Kidney capillary endothelial cell (primary cell): ENCODE measurements at places on chromosomes 3 and 15.

GRCh38 chr15:41981371-41982132, 9.2 kb upstream of the EHD4 start:
- DNase-seq = no peak

GRCh38 chr3:31035681-31036080, 141.2 kb upstream of the GADL1 start:
- DNase-seq = no peak

DNA sequence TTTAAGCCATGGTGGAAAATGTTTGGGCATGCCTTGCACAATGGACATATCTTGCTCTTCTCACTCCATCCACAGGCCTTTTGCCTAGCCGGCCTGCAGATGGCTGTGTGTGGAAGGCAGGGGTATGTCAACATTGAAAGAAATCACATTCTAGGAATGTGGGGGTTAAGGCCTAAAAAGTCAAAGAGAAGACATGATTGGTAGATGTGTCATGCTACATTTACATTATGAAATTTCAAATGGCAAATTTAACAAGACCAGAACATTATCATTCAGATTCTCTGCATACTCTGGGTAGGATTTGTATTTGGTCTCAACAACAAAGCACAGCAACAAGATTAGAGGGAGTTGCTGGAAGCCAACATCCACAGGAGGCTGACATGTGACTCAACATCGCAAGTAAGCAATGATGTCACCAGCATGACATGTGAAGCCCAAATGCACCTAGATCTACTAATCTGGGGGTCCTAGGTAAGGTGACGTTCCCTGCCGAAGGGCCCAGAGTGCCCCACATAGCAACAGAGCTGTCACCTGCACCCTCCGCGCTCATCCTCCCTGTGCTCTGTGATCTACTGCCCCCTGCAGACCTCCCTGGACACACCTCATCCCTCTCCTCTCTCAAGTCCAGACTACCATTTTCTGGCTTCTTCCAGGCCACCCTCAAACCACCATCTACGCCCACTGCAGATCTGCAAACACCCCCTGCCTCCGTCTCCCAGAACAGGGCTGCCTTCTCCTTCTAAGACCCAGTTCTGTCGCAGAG, 39.4 kb downstream of the CLDN18 start:
- no peak for DNase-seq

DNA sequence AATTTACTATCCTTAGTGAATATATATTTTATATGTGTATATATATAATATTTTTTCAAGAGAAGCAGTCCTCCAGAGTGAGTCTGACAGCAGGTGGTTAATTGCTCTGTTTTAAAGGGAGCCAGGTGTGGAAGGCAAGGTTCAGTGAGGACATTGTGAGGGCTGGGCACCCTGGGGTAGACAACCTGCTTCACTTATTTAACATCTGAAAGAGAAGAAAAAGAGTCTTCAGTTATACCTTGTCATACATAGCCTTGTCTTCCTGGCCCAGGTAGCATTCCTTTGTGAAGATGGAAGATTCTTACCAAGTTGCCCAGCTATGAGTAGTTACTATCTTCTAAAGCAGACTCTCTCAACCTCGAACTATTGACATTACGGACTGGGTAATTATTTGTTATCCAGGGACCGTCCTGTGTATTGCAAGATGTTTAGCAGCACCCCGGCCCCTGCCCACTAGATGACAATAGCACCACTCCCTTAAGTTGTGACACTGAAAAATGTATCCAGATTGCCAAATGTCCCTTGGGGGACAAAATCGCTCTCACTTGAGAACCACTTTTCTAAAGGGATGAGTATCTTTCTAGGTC, 336.0 kb upstream of the TRIM42 start:
- DNase-seq = no peak

DNA sequence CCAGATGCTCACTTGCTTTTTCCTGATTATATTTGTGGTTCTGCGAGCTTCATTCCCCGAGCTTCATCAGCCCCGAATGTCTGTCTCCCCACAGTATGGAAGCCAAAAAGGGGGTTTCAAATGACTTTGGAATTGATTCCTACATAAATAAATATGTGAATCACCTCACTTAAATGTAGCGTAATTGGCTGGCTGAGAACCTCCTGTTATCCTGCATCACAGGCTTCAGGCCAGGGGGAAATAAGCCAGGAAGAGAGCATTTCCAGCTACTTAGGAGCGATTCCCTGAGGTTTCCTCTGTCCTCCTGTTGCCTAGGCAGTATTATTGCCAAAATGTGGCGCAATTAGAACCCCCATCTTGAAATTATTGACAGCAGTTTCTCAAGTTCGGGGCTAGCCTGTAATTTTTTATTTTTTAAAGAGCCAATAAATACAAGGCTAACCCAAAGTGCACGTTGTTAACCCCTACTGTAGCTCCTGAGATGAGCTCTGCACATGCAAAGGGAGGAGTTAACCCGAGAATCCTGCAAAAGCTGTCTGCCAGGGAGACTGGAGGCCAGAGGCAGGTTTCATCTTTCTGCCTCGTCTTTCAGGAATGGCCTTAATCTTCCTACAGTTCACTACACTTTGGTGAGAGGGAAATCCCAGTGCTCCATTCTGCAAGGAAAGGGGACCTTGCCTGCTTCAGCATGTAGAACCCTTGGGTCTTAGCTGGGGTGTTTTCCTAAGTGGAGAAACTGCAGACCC, 148.2 kb downstream of the ADAMTS9 start:
- DNase-seq = no peak

DNA sequence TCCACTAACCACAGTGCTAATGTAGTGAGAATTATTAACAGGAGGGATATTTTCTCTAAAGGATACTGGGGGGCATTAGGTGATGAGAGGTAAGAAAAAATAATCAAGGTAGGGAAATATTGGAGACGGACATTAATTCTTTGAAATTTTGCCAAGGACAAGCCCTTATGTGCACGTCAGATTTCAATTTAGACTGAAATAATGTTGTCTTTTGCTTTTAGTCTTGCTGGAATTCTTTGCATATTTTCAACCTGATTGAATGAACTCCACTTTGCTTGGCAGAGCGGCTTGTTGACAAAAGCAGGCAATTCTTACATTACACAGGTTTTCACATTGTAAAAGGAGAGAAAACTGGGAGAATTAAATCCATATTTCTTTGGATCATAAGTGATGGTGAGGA, 25.0 kb upstream of the C3orf52 start:
- DNase-seq = no peak

DNA sequence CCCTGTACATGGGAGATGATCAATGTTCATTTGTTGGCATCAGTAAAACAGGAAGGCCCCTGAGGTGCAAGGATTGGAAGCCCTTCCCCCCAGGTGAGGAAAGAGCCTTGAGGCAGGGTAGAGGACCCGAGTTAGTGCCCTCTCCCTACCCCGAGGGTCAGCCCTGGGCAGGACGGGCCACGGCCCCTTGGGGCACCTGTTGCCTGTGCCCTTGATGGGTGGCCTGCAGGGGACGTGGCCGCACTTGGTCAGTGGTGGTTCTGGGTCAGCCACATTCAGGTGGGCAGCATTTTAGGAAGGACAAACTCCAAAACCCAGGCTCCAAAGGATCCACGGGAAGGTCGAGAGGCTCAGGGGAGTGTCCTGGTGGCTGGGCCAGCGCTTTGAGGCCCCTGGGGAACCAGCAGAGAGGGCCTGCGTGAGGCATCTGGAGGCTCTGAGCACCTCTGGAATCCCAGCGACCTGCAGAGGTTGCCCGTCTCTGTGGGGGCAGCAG, 15.8 kb upstream of the RPUSD3 start:
- no peak for DNase-seq

GRCh38 chr15:78875107-78875914, 2.6 kb downstream of the MORF4L1 start:
- peak; percentile 18 for DNase-seq

GRCh38 chr3:101938262-101938847, 89.0 kb downstream of the NFKBIZ start:
- no peak for DNase-seq

DNA sequence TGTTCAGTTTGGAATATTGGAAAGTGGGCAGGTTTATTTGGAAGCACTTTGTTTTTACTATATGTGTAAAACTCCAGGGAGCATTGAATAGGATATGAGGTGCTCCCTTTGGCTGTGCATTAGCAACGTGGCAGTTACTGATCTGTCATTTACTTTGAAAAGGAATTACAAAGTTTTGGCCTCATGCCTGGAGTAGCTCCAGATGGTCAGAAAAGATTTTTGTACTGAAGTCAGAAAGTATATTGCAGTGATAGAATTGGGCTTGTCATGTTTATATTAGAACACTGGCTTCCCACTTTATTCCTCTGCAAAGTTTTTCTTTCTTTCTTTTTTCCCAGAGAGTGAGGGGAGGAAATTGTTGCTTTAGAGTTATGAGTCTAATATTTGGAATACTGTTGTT, 26.1 kb downstream of the FNDC3B start:
- no peak for DNase-seq

DNA sequence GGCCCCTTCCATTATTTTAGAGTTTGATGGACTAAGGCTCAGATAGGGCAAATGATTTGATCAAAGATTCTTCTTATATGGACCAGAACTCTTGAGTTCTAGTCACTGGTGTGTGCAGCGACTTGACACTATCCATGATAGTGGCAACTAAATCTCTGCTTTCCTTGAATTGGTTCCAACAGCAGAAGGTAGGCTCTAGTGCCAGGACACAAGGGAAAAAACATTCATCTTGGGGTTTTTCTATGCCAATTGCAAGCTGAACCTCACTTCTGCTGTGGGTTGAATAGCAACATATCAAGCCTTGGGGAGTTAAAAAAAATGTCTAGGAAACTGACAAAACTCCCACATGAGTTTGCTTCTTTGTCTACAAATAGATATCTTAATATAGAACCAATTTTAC, 35.1 kb downstream of the CTXND1 start:
- no peak for DNase-seq

DNA sequence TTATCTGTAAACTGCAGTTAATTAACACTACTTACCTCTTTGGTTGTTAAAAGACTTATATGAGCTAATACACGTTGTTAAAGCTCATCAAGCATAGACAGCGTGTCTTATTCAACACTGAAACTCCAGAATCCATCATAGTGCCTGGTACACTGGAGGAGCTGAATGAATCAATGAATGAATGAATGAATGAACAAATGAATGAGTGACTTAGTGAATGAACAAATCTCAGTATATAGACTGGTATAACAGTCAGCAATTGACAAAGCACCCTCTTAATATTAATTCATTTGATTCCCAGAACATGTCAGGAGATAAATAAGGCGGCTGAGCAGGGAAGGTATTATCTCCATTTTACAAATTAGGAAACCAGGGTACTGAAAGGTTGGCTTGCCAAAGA, 7.1 kb downstream of the CASR start:
- no peak for DNase-seq

- no peak for DNase-seq
Observed at GRCh38 chr3:71874618-71875017, 89.7 kb upstream of the PROK2 start.

DNA sequence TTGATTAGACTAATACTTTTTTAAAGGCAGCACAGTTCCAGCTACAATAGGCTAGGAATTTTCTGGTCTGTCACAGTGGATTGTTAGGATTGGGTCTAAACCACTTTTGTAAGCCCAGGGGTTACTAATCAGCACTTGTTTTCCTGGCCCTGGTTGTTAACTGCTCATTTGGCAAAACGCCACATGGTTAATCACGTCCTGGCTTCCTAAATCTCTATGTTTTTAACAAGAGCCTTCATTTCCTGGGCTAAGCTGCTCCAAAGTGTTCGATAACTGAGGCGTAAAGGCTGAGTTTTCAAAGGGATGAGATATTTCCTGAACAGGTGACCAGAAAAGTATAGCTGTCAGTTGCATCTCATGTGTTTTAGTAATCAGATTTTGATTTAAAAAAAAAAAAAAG, 38.9 kb upstream of the CLRN1 start:
- DNase-seq = peak; percentile 76

DNA sequence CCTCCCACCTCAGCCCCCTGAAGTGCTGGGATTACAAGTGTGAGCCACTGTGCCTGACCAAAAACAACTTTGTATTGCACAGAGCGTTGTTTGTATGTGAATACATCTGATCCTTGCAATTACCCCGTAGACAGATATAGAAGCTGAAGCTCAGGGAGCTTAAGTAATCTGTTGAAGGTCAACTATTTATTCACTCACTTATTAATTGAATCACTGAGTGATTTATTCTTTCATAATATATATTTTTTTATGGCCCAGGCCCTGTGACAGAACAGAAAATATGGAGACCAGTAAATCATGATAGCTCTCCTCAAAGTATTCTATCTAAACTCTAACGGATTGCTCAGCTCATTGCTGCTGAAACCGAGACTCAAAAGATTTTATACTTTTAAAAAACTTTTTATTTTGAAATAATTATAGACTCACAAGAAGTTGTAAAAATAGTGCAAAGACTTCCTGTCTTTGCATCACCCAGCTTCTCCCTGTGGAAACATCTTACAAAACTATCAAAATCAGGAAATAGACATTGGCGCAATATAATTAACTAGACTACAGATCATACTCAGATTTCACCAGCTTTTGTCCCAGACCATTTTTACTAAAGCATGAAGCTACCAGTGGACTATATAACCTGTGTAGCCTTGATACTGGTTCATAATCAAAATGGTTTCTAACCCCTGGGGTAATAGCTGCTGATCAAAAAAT, 466.1 kb downstream of the PDCD6IP start:
- no peak for DNase-seq

GRCh38 chr3:62128051-62128450, 245.3 kb downstream of the FEZF2 start:
- DNase-seq = no peak

DNA sequence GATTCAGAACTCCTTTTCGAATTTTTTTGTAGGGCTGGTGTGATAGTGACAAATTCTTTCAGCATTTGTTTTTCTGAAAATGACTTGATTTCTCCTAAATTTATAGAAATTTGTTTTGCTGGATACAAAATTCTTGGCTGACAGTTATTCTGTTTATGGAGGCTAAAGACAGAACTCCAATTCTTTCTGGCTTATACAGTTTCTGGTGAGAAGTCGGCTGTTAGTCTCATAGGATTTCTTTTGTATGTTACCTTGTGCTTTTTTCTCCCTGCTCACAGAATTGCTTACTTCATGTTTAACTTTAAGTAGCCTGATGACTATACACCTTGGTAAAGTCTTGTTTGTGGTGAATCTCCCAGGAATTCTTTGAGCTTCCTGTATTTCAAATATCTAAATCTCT, 1264.6 kb downstream of the NSUN3 start:
- no peak for DNase-seq

DNA sequence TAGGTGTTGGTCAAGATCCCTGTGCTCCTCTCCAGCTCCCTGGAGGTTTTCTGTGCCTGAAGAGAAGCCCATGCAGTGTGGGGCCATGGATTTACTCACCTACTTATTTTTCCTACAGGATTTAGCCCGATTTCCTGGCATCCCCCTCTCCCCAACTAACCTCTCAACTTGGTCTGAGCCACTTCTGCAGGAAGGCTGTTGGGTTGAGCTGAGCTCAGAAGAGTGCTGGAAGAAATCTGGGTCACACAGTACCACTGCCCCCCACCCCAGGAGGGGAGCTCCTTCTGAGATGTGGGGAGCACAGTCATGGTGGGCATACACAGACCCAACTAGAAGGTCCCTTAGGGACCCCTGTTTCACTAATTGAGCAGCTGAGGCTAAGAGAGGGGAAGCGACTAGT, 34.4 kb upstream of the SLCO2A1 start:
- DNase-seq = no peak

DNA sequence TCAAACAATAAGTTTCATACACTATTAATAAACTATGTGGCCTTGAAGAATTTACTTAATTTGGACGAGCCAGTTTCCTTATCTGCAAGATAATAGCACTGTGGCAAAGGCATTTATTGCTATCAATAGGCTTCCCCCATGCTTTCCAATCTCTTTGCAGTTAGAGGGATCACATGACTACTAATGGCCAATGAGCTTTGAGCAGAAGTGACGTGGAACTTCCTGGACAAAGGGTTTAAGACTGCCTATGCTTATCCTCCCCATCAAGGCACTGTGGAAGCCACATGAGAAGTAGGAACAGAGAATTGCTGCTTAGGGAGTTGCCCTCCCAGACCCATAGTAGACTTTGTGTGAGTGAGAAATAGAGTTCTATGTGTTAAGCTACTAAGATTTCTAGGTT, 16.7 kb upstream of the ZMAT3 start:
- no peak for DNase-seq
